ENCODE measurements at places on chromosomes 5 and 9. TPM values are rescaled to one million over a fixed set of nuclear protein-coding genes. Genes with fewer than 3 reads are reported as not detected.
A peak's percentile ranks its signal among the peaks of the same experiment; 100 is the strongest.

Gene SGCD
- not detected for total RNA-seq

Gene PCDHA7
- not detected for total RNA-seq

Gene PCDHB6
- not detected for total RNA-seq

Gene GLRA1
- not detected for total RNA-seq

Gene EPB41L4B
- total RNA-seq, result 0.34 TPM

Gene GDF9
- total RNA-seq, result 0.94 TPM

Gene FAM13B
- total RNA-seq, result 14.8 TPM

Gene ZFP2
- 0.36 TPM for total RNA-seq

Gene FOXB2
- total RNA-seq, result not detected

Gene GRXCR2
- not detected for total RNA-seq

- DNase-seq, result no peak
- no peak overlapping the region for H3K27ac ChIP-seq
- no peaks in the 10 kb centered on the region for H3K36me3 ChIP-seq
- no peak overlapping the region for H3K4me3 ChIP-seq
Measured at GRCh38 chr5:7053125-7053524, 339.9 kb downstream of the TENT4A start.

DNA sequence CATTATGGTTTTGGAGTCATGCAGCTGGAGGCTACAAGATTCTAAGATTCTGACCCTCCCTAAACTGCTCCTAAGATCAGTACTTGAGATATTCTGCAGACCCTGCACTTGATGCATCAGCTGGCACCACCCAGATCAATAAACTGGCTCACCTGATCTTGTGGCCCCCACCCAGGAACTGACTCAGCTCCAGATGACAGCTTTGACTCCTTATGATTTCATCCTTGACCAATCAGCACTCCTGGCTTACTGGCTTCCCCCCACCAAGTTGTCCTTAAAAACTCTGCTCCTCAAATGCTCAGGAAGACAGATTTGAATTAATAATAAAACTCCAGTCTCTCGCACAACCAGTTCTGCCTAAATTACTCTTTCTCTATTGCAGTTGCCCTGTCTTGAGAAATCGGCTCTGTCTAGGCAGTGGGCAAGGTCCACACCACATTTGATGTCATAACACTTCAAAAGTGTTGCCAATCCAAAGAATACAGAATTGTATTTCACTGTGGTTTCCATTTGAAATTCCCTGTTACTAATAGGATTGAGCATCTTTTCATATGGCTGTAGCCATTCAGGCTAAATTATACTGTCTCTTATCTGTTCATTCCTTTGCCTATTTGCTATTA is 14.8 kb upstream of the SLC30A5 start:
- H3K27me3 ChIP-seq, result no peaks in the 10 kb centered on the region
- no peak for DNase-seq
- H3K27ac ChIP-seq, result no peak overlapping the region
- H3K4me3 ChIP-seq, result no peak overlapping the region
- H3K4me1 ChIP-seq, result peaks cover 3% of the 10 kb centered on the region

GRCh38 chr9:10678790-10679189 is 66.0 kb upstream of the PTPRD start:
- H3K36me3 ChIP-seq, result no peaks in the 10 kb centered on the region
- no peak for DNase-seq
- no peaks in the 10 kb centered on the region for H3K27me3 ChIP-seq
- no peak overlapping the region for H3K4me3 ChIP-seq
- H3K4me1 ChIP-seq, result no peaks in the 10 kb centered on the region
- H3K27ac ChIP-seq, result no peak overlapping the region

GRCh38 chr9:20353524-20353923 is 268.8 kb downstream of the MLLT3 start:
- peaks cover 48% of the 10 kb centered on the region for H3K4me1 ChIP-seq
- H3K4me3 ChIP-seq, result no peak overlapping the region
- no peak overlapping the region for H3K27ac ChIP-seq
- no peaks in the 10 kb centered on the region for H3K27me3 ChIP-seq
- H3K36me3 ChIP-seq, result peaks cover 37% of the 10 kb centered on the region
- DNase-seq, result no peak

GRCh38 chr5:95973793-95974325 is 12.2 kb upstream of the ELL2 start:
- H3K27ac ChIP-seq, result peak overlapping the region; percentile 27
- peaks cover 9% of the 10 kb centered on the region for H3K27me3 ChIP-seq
- DNase-seq, result peak; percentile 45
- H3K4me1 ChIP-seq, result peaks cover 7% of the 10 kb centered on the region
- no peak overlapping the region for H3K4me3 ChIP-seq

DNA sequence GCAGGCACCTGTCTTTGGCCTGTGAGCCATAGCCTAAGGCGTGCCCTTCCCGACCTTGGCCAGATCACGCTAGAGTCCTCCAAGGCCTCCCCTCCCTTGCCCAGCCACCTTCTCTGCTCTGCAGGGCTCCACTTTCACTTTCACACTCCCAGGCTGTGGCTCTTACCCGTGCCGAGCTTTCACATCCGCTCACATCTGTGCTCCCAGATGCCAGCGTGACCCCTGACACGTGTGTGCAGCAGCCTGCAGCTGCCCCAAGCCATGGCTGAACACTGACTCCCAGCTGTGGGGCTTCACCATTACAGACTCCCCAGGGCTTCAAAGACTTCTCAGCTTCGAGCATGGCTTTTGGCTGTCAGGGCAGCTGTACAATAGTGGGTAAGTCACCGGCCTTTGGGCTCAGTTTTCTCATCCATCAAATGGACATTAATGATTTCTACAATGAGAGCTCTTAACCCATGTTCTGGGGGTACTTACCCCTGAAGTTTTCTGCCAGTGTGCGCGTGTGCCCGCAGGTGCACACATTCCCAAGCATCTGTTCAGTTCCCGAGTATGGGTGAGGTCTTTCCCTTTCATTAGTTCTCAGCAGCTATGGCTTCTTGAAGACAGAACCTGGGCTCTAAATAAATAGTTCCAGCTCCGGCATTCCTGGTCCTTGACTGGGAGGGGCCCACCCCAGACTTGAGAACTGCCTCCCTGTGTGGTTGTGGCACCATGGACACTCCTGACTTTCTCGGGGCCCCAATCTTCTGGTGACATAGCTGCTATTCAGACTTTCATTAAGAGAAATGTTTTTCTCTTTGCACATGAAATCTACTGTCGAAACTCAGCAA is 118.6 kb downstream of the RGS3 start:
- peak overlapping the region; percentile 95 for H3K27ac ChIP-seq
- H3K36me3 ChIP-seq, result peaks cover 54% of the 10 kb centered on the region
- peak; percentile 94 for DNase-seq

- H3K36me3 ChIP-seq, result no peaks in the 10 kb centered on the region
- no peak for DNase-seq
- no peaks in the 10 kb centered on the region for H3K27me3 ChIP-seq
- no peaks in the 10 kb centered on the region for H3K4me1 ChIP-seq
- no peak overlapping the region for H3K27ac ChIP-seq
- H3K4me3 ChIP-seq, result no peak overlapping the region
Measured at GRCh38 chr9:93198117-93198837, 14.3 kb downstream of the WNK2 start.

DNA sequence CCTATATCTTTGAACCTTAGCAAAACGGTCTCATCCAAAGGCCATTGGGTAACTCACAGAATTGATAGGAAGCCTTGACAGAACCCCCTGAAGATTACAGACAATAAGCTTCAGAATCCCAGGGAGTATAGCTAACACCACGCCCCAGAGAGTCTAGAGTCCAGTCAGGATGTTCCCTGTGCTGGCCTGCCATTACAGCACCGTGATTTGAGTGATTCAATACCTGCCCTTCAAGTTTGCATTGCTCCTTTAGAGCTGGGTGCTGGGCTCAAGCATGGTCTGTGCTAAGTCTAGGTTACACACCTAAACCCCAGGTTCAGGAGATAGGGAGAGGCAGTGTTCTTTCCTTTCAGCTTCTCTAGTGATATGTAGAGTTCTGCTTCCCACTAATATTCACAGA is 90.5 kb downstream of the RASEF start:
- H3K36me3 ChIP-seq, result no peaks in the 10 kb centered on the region
- no peaks in the 10 kb centered on the region for H3K4me1 ChIP-seq
- peaks cover 3% of the 10 kb centered on the region for H3K27me3 ChIP-seq
- H3K4me3 ChIP-seq, result no peak overlapping the region
- no peak overlapping the region for H3K27ac ChIP-seq

DNA sequence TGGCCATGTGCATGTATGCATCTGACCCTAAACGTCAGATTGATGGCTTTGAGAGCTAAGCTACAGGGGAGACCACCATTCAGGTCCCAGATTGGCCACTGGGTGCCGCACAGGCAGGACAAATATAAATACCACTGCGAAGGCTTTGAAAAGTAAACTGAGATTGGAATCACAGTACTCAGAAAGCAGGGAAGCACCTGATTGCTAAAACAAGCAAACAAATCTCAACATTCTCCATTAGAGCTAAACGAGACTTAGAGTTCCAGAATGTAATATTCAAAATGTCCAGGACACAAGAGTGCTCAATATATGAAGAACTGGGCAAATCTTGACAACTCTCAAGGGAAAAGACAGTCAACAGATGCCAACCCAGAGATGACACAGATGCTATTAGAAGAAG is 61.0 kb upstream of the GFPT2 start:
- H3K4me3 ChIP-seq, result no peak overlapping the region
- no peak overlapping the region for H3K27ac ChIP-seq
- no peaks in the 10 kb centered on the region for H3K4me1 ChIP-seq
- H3K27me3 ChIP-seq, result peaks cover 4% of the 10 kb centered on the region
- no peaks in the 10 kb centered on the region for H3K36me3 ChIP-seq

DNA sequence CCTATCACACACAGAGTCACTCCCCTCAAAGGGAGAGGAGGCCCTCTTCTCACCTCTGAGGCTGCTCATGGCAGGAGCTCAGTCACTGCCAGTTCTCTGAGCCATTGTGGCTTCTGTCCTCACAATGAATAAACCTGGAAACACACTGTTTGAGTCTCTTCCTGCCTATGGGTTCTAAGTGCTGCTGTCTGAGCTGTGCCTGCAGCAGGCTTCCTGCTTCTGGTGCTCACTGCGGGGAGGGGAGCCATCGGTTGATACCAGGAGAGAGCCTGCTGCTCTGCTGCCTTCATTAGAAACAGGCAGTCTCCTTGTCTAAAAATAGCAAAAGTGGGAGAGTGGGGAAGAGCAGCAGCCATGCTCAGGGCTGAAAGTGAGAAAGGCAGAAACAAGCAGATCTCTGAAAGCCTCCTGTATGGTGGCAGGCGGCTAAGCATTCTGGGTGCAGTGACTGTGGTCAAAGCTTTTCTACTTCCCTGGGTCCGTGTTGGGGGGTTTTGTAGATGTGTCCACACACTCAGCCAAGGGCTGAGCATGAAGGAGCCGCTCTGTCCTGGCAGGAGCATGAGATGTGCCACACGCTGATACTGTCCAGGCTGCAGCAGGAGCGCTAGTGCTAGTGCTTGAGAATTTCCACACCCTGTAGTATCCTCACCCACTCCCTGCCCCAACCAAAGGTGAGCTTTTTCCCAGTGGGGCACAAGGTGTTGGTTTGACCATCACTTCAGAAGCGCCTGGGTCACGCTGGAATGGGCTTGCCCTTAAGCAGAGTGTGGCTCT is 34.2 kb downstream of the PRKACG start:
- peak; percentile 44 for DNase-seq
- peaks cover 28% of the 10 kb centered on the region for H3K4me1 ChIP-seq
- H3K4me3 ChIP-seq, result peak overlapping the region; percentile 3
- peak overlapping the region; percentile 80 for H3K27ac ChIP-seq
- H3K36me3 ChIP-seq, result no peaks in the 10 kb centered on the region
- H3K27me3 ChIP-seq, result no peaks in the 10 kb centered on the region

DNA sequence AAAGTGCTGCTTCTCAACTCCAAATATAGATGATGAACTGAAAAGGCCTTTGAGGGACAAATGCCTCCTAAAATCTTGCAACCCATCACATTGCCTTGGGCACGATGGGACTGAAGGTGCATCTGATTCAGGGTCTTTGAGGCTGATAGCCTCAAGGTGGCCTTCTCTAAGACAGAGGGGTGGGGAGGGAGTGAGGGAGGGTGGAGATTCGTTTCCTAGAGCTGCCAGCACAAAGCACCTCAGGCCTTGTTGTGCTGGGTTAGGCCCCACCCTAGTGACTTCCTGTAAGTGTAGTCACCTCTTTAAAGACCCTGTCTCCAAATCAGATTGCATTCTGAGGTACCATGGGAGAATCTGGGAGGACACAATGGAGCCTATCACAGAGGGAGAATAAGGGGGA is 57.1 kb downstream of the BARX1 start:
- H3K36me3 ChIP-seq, result no peaks in the 10 kb centered on the region
- H3K4me1 ChIP-seq, result peaks cover 15% of the 10 kb centered on the region
- H3K27ac ChIP-seq, result peak overlapping the region; percentile 47
- no peaks in the 10 kb centered on the region for H3K27me3 ChIP-seq
- DNase-seq, result no peak

DNA sequence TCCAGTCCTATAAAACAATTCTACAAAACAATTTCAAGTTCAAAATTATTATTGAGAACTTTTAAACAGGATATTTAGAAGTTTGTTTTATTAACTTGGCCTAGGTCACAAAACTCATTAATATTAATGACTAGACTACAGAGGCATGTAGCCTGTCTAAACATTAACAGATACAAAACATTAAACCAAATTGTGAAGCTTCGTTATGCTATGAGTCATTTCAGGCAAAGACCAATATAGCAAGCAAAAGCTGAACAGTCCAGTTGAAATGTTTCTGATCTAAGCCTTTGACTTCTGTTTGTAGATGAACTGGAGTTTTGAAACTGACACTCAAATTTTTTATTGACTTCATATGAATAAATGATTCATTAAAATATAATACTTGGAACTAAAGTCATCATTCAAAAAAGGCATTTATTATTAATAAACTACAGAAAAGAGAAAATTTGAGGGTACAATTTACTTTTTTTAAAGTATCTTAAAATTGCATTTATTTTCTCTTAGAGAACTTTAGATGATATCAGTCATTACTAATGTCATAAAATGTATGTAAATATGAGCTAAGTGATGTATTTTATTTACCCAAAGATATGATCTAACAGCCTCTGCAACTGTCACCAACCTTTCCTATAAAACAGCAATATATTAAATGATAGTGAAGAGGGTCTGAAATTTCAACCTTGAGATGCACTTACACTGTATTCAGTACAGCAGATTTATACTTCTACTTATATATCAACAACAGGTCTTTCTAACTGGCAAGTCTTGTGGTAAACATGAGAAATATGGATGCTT is 188.8 kb downstream of the COMMD10 start:
- no peak overlapping the region for H3K27ac ChIP-seq
- no peak for DNase-seq
- no peaks in the 10 kb centered on the region for H3K27me3 ChIP-seq
- peaks cover 27% of the 10 kb centered on the region for H3K36me3 ChIP-seq
